Mesenteric fat pad (tissue), 1 donor: ENCODE measurements at places on chromosomes 12 and 14. TPM values are rescaled to one million over a fixed set of nuclear protein-coding genes. Genes with fewer than 3 reads are reported as not detected.

- no peak for DNase-seq
Observed at GRCh38 chr12:91189516-91189915, 6.9 kb upstream of the DCN start.

GRCh38 chr12:56007564-56008559, 10.8 kb downstream of the SUOX start:
- DNase-seq = no peak

The OLR1 gene
- 6.2 TPM for total RNA-seq

DNA sequence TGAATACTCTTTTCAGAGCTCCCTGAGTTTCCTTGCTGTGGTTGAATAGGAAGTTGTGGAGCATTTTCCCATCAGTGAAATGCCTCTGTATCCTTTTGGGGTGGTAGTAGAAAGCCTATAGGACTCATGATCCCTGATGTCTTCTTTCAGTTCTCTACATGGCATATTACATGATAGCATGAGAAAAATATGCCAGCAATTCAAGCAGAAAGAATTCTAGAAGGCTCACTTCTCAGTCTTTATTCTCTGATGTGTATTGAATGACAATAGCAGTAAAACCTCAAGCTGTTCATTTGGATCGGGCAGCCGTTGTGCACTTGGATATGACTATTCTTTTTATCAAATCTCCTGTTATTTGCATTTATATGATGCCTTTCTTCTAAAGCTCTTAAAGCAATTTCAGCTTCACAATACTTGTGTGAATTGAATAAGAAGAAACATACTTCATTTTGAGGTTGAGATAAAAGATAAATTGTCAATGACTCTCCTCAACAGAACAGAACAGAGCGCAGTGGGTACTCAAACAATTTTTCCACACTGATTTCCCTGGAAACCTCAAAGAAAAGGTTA, 251.5 kb upstream of the FBXO33 start:
- no peak for DNase-seq
